NCI-H2227 treated with DMSO at 0.1 percent for 48 hours (cell line): ENCODE measurements at places on chromosomes 3 and 15.

GRCh38 chr3:16406579-16406978, 106.9 kb downstream of the RFTN1 start:
- DNase-seq = no peak

DNA sequence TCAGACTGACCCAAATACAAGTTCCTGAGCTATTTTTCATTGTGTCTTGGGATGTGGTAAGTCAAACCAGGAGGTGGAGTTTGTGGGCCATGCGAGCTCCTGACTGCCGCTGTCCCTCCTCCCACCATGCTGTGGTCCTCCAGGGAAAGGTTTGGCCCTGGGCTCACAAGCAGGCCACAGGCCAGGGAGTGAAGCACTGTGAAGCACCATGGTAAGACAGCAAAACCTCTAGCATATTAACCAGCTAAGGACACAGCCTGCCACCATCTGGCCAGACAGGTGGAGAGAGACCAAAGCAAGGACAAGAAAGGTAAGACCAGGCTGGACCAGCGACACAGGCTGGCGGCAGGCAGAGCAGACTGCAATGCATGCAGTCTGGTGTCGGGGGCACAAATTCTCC, 15.3 kb downstream of the RAB43 start:
- no peak for DNase-seq

GRCh38 chr15:40287968-40288367, 5.1 kb upstream of the ANKRD63 start:
- no peak for DNase-seq

- DNase-seq = no peak
Observed at GRCh38 chr3:119160361-119160760, 13.0 kb upstream of the UPK1B start.

DNA sequence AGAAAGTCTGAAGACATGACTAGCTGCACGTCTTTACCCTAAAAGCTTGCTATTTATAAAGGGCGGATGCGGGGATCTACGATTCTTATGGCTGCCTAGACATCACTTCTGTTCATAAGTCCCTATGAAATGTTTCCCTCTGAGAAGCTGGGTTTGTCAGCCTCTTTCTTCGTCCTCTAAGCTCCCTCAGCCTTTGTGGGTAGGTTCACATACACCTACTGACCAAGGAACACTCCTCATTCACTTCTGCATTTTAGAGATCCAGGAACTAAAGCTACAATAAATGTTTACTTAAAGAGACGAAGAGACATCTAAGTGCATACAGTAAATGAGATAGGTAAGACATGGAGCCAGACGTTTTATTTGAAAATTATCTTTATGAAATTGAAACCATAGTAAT, 16.7 kb upstream of the RAMAC start:
- DNase-seq = no peak

GRCh38 chr3:194395778-194396538, 3.1 kb downstream of the GP5 start:
- DNase-seq = no peak

GRCh38 chr3:64039981-64040733, 16.9 kb upstream of the PSMD6 start:
- DNase-seq = no peak

DNA sequence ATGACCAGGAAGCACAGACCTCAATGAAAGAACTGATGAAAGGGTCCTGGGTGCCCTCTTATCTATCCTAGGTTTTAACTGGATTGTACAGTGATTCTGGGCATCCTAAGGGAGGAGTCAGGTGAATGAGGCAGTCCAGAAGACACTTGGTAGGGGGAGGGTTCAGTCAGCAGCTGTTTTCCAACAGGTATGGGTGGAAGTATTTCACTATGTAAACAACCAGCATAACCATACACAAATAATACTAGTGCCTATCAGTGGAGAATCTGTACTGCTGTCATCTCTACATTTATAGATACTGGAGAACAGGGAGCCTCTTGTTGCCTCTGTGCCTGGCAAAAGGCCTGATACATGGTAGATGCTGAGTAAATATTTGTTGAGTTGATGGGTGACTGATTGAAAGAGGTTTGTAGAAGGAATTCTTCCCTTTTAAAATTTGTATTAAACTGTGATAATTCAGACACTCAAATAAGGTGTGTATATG, 328.5 kb downstream of the RBMS3 start:
- no peak for DNase-seq

GRCh38 chr3:11651900-11652299, 8.2 kb upstream of the VGLL4 start:
- peak; percentile 28 for DNase-seq

GRCh38 chr15:62067448-62068044, 769 bp downstream of the C2CD4A start:
- DNase-seq = no peak

- peak; percentile 4 for DNase-seq
Observed at GRCh38 chr15:43225201-43225949, 4.6 kb upstream of the EPB42 start.

DNA sequence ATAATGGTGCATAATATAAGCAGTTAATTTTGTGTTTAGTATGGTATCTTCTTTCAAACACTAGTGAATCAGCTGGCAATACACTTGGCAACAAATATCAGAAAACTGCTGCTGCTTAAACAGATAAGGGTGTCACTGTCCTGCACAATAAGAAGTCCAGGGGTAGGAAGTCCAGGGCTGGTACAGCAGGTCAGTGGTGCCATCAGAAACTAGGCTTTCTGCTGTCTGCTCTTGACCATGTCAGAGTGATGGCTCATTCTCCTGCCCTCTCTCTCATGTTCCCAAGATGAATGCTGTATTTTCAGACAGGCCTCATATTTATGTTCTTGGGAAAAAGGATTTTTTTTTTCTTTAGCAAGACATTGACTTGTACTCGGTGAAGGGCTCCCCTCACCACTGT, 9.2 kb upstream of the GRK7 start:
- no peak for DNase-seq

DNA sequence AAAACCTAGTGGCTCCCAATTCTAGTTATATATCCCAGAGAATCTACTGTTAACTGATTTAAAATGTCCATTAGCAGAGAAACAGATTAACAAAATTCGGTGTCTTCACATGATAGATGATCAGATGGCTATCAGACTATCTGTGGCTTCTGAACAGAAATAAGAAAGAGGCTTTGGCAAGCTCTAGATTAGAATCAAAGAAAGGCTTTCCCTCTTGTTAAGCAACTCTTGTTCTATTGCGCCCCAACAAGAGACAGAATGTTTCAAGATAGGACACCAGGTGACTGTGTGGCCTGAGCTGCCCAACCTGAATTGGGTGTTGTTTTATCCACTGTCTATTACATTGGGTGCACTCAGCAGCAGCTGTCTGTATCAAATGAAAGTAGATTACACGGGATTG, 483.7 kb downstream of the FHIT start:
- no peak for DNase-seq

- no peak for DNase-seq
Observed at GRCh38 chr3:31530039-31530959, 2.4 kb upstream of the STT3B start.

GRCh38 chr3:134651347-134652041, 672 bp upstream of the KY start:
- DNase-seq = no peak

DNA sequence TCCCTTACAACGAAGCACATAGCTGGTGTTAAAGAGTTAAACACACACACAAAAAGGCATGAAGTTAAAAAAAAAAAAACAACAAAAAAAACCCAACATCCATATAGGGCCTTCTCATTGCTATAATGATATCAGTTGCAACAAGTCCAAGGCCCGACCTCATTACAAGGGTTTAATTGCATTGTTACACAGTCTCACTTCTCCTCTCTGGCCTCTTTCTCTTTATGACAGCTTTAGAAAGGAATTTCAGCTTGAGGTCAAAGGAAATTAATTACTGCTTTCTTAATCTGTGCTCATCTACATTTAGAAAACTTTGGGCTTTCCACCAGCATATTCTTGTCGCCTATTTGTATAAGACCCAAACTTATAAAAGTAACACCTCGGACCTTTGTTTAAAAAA, 342.1 kb downstream of the NR2F2 start:
- no peak for DNase-seq

DNA sequence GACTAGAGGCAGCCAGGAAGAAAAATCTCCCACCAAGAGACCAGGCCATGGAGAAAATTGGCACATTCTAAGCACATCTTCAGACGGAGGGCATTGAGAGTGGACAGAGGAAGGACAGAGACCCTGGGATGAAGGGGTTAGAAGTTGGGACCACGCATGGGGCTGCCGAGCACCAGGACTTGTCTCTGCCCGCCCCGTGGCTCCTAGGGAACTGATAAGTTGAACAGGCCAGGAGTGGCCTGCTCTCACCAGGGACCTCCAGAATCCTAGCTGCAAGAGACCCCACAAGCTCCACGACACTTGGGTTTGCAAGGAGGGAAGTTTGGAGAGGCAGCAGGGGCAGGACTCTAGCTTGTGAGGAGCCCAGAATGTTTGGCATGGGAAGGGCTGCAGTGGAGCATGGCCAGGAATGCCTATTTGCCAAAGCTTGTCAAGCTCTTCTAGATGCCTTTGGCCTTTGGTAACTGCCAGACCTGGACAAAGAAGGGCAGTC, 355.1 kb downstream of the NSUN3 start:
- no peak for DNase-seq
